ENCODE measurements at places on chromosomes 6 and 20.

GRCh38 chr6:53230775-53231467 lies 82.3 kb upstream of the GCM1 start:
- no peak for DNase-seq

DNA sequence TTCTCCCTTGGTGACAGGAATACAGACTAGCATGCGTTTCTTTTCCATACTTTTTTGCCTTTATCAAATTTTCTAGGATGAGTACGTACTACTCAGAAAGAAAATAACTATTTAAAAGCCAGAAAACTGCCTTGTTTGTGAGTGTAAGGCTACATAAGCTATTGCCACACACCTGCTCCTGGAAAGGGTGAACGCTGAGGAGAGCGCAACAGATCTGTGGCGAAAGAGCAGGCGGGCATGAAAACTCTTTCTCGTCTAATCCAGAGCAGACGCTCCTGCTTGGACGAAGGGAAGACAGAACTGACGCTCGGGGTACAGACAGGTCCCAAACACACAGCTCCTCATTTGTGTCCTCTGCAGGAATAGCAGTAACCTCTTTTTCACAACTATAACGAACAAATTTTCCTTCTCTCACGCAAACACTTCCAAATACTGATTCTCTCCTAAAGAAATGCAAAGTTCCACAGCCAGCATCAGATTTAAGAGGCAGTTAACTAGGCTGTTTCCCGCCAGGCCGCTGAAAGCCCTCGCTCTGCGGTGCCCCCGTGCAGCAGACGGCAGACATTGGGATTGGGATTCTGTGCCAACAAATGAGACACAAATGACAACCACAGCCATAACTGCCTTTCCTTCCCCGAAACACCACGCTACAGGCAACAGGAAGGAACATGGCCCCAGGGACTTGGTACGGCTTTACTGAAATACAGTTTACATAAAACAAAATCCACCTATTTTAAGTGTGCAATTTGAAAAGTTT lies 20.0 kb downstream of the TAF4 start:
- no peak for DNase-seq

- DNase-seq: no peak
Observed at GRCh38 chr20:46708172-46708860, 1.1 kb upstream of the SLC2A10 start.

DNA sequence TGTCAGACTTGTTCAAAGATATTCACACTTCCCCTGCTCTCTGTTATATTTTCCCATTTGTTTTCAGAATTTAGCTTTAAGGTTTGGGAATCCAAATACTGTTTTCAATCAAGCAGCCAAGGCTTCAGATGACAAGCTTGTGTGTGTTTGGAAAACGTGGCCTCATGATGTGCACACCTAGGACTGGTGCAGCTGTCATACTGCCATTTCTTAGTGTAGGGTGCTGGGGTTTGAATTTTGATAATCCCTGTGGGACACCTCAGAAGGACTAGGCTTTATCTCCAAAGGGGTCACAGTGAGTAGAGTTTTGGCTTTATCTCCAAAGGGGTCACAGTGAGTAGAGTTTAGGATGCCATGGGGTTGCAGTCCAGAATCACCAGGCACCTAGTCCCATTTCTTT lies 65.3 kb upstream of the JAG1 start:
- no peak for DNase-seq

DNA sequence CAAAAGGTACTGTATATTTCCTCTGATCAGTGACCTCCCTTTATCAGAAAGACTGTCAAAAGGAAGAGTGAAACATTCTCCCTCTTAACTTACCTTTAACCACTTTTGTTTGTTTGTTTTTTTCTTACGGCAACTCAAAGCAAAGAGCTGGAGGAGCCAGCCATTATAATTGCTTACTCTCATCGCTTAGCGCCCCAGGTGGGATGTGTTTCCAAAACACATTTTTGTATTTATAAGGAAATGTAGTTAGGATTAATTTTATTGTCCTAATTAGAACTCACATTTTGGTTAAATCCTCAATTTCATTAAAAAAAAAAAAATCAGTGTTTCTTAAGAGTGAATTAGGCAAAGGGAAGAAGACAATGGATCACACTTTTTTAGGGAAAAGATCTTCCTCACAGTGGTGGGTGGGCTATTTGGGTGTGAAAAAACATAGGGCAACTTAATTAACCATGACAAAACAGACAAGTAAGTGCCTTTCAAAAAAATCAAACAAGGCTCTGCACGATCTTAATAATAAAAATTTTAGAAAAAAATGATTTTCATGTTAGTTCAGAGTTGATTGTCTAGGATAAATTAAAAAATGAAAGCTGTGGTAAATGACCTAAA lies 1.2 kb upstream of the PHACTR2 start:
- no peak for DNase-seq

DNA sequence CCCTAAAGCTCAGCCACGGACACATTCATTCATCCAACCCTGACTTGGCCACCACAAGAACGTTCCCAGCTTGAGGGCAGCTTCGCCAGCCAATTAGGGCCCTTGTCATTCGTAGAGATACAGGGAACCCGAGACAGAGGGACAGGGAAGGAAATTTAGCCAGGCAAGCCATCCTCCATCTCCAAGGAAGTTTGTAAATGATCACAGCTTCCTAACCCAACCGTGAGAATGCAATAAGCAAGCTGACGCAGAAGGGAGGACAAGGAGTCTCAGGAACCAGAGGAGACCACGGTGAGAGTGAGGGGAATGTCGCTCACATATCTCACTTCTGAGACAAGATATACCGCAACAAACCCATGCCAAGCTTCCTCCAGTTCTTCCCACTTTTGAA lies 1.4 kb downstream of the TRAM2 start:
- no peak for DNase-seq

DNA sequence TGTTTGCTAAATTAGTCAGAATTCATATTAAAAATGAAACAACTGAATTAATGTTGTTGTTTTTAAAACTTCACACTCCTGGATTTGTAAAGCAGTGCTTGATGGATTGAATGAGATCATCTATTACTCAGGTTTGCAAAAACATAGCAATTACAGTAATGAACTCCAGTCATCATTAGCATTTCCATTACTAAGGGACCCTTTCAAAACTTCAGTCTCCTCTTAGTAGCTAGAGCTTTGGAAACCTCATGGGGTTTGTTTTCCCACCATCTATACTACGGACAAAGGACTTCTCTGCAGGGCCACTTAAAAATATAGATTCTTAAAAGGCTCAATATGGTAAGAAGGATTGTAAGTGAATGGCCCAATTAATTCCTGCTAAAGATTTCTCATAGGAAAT lies 209.9 kb upstream of the PRND start:
- DNase-seq: no peak

DNA sequence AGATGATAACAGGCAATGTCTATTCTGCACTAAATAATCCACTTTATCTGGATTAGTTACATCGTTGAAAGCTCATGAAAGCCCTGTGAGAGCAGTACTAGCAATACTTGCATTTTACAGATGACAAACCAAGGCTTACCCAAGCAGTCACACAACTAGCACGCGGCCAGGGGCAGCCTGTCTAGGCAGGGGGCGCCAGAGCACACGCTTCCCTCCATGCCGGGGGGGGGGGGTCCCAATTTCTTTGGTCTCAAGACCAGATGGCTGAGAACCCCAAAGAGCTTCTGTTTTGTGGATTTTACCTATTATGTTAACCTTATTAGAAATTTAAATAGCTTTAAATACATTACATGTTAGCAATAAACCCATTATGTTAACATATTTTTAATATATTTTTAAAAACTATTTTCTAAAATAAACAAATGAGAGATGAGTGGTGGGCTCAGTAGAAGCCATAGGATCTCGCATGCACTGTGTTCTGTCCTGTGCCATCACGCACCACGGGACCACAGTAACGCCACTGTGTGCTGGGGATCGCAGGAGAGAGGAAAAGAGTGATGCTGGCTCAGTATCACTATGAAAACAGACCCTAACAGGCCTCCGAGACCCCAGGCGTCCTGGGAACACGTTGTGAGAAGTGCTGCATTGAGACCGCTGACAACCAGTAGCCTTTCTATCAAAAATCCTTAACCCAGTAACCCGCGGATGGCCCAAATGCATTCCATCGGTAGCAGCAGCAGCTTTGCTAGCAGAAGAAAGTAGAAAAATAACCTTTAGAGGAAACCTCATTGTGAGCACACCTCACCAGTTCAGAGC lies 5.3 kb upstream of the PRR18 start:
- DNase-seq: peak; percentile 37

DNA sequence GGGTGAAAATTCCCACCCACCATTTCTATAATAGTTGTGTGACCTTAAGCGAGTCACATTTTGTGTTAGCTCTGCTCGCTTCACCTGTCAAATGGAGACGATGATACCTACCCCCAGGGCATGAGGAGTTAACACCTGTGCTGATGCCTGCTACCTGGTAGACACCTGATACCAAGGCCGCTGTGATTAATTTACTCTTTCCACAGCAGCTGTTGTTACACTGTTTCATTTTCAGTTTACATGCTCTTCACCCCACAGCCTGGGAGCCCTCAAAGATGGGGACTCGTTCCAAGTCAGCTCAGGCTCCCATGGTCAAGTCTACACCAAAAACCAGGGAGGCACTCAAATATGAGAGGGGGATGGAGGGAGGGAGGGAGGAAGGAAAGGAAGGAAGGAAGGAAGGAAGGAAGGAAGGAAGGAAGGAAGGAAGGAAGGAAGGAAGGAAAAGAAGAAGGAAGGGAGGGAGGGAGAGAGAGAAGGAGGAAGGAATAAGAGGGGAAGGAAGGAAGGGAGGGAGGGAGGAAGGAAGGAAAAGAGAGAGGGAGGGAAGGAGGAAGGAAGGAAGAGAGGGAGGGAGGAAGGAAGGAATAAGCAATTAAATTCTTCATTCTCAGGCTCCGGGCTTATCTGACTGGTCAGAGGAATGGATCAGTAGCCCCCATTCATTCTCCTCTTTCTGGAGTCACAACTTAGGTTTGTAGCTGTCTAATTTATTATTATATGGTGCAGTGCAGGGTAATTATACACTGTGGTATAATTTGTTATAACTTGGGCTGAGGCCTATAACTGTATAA lies 40.9 kb downstream of the PDYN start:
- no peak for DNase-seq

DNA sequence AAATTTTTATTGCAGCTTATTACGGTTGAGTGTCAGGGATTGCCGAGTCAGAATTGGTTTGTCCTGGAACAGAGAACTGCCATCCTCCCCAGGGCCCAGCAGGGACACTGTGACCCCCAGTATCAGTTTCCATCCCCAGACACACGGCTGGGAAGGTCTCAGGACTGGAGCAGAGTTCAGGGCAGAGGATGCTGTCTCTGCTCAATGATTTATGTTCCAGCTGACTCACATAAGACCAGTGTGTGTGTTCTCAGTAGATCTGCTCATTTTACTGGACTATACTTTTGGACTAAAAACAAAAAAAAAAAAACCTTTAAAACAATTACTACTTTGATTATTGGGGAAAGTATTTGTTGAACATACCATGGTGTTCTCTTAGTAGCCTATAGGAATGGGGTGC lies 44.2 kb downstream of the FNDC1 start:
- DNase-seq: no peak

DNA sequence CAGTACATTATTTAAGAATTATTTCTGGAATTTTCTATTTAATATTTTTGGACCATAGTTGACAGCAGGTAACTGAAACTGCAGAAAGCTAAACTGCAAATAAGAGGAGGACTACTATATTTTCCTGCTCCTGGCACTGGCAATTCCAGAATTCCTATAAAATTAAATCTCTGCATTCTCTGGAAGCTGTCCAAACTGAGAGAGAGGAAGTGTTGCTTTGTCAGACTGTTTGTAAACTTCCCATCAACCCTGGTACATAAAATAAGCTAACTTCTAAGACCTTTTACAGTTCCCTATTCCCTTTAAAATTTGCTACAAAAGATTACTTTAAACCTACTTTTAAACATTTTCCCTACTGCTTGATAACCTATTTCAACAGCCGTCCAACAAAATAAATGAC lies 196.1 kb upstream of the RUNX2 start:
- peak; percentile 29 for DNase-seq

DNA sequence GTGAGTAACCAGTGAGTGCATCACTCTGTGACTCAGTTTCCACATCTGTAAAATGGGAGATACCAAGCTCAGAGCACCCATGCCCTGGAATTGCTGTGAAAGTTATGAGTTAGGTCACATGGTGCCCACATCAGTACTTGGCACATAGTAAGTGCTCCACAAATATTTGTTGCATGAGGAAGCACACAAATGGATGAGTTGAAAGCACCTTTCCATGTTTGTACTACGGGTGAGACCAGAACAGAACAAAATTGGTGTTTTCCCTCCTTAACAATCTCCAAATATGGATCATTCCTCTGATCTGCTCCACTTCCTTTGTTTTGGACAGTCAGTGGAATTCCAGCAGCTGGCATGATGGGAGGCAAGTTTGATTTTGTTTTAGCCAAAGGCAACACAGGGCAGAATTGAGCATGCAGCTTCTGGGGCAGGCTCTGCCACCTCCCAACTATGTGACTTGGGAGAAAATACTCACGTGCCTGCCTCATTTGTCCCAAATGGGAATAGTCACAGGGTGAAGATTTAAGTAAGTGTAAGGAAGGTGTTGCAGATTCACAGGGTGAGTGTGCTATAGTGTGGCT lies 503.7 kb upstream of the SULF2 start:
- DNase-seq: no peak

GRCh38 chr6:47180633-47181032 lies 129.1 kb downstream of the TNFRSF21 start:
- DNase-seq: no peak

GRCh38 chr6:109474995-109475394 lies 8.0 kb downstream of the ZBTB24 start:
- DNase-seq: no peak

- DNase-seq: no peak
Observed at GRCh38 chr6:129679275-129679674, 30.7 kb downstream of the ARHGAP18 start.

- no peak for DNase-seq
Observed at GRCh38 chr20:20571068-20571780, 141.2 kb downstream of the RALGAPA2 start.

GRCh38 chr20:31597481-31597855 lies 7.6 kb upstream of the ID1 start:
- DNase-seq: no peak

- no peak for DNase-seq
Observed at GRCh38 chr6:158377860-158378259, 65.6 kb downstream of the TULP4 start.

DNA sequence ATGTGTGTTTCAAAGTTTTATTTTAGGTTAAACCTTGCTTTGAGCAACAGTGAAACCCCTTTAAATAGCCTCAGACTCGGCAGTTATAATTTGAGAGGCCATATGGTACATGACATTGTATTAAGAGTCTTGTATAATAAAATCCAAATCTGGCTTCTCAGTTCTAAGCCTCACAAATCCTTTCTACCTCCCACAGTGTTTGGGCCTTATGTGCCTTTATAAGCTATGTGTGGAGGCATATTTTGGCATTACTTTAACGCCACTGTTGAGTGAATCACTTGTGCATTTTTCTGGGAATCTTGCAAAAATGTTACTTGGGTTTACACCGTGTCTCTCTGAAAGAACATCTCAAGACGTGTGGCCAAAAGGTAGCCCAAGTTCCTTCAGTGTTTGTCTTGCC lies 152.4 kb downstream of the COL9A1 start:
- no peak for DNase-seq

Data from HAP-1 (cell line).